NCI-H510A (cell line): ENCODE measurements at places on chromosomes 11 and 22.

- no peak for DNase-seq
Measured at GRCh38 chr22:50360578-50360977, 17.5 kb downstream of the PPP6R2 start.

DNA sequence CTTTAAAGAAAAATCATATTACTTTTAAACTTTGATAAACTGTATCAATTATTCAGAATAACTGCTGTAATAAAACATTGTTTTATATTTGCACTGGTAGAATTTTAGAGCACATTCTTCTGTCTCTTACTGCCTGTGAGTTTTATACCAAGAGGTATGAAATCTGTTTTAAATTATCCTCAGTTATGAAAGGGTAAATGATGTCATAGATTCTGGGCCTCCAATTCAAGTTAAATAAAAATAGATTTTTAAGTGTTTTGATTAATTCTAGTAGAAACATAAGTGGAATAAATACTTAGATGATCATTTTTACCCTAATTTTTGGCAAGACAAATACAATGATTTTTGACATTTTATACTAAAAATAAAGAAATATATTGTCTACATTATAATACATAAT is 93.0 kb downstream of the GUCY1A2 start:
- no peak for DNase-seq

- DNase-seq = no peak
Measured at GRCh38 chr11:95595973-95596489, 193.6 kb downstream of the FAM76B start.

- DNase-seq = no peak
Measured at GRCh38 chr22:40654522-40655167, 18.1 kb upstream of the MRTFA start.

DNA sequence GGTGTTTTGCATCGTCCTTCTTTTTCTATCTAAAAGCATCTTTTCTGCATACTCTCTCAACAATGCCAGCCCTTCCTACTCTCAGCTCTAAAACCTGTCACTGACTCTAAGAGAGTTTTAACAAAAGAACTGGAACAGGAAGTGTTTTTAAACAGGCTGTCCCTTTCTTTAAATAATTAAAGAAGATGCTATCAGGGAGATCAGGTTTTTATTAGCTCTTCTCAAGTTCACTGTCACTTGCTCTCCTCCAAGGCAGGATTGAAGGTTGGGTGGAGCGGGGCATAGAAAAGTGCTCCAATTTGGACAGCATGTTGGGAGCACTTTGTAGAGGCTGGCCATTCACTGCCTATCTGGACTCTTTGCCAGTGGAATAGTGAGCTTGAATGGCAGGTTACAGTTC is 56.4 kb upstream of the BARX2 start:
- DNase-seq = no peak

GRCh38 chr22:37171662-37172061 is 16.4 kb downstream of the C1QTNF6 start:
- DNase-seq = no peak

GRCh38 chr22:37273846-37274225 is 8.5 kb upstream of the CYTH4 start:
- no peak for DNase-seq

DNA sequence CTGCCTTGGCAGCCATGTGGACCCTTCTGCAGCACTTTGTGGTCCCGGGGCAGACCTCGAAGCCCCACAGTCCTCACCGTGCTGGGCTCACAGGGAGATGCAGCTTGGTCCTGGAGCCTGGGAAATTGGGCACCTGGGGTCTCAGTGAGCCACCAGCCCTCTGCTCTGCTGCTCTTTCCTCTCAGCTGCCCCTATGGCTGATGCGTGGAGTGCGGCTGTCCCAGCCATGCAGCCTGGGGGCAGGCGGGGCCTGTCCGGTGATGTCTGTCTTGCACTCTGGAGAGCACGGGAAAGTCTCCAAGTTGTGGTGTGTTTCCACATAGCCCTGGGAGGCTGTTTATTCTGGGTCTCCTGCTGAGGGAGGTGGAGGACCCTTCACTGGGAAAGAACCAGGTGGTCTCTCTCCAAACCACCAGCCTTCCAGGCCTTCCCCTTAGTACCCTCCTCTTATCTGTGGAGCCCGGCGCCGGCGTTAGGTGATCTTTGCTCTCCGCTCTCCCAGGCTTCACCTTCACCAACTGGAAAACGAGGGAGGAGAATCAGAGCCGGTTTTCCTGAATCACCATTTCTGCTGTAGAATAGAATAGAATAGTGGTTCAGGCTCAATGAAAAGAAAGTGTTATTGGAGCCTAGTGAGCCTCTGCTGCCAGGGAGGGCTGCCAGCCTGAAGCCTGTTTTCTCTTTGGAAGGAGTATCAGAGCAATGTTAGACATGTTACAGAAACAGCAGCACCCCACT is 41.2 kb upstream of the GRAMD4 start:
- no peak for DNase-seq

DNA sequence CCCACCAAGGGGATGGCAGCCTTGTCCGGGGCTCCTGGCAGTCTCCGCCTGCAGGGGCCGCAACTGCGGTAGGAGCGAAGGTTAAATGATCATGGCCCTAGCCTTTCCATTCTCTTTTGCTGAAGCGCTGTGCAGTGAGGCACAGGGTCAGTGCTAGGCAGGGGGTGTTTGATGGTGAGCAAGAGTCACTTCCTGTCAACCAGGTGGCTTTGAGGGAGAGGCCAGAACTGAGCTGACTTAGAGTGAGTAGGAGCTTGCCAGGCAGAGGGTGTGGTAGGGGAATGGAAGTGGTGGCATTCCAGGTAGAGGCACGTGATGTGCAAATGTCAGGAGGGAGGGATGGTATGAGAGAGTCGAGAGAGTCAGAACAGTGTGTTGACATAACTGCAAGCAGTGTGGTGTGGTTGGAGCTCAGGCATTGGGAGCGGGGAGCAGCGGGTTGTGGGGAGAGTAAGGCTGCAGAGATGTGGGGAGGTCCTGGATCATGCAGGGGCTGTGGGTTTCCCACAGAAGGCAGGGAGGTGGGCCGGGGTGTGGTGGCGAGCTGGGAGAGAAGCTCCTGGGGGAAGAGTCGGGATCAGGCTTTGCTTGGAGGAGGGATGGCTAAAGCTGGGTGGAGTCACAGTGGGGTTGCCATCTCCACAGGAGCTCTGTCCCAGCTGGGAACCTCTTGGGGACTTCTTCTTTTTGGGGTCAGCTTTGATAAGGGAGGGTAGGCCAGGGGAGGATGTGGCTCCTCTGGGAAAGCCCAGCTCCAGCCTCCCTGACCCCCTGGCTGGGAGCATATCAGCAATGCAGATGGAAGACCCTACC is 33.3 kb downstream of the AMPD3 start:
- DNase-seq = no peak

GRCh38 chr11:58562375-58562800 is 13.3 kb downstream of the LPXN start:
- DNase-seq = no peak

GRCh38 chr11:41868606-41869005 is 409.2 kb upstream of the LRRC4C start:
- no peak for DNase-seq

GRCh38 chr11:105696000-105696399 is 86.1 kb downstream of the GRIA4 start:
- no peak for DNase-seq

DNA sequence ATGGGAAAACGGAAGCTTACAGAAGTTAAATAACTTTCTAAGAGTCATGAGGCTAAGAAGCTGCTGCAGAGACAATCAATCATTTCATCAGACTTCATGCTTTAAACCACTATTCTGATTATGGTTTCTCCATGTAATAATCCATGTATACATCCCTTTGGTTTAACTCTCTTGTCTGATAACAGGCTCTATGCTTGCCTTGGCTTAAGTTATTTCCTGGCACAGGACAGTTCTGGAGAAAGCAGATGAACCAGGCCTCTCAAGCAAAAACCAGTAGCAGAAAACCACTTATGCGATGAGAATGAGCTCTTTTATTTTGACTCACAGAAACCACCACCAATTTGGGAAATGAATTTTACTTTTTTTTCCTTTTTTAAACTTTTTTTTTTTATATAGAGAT is 6.5 kb upstream of the PCF11 start:
- DNase-seq = no peak

DNA sequence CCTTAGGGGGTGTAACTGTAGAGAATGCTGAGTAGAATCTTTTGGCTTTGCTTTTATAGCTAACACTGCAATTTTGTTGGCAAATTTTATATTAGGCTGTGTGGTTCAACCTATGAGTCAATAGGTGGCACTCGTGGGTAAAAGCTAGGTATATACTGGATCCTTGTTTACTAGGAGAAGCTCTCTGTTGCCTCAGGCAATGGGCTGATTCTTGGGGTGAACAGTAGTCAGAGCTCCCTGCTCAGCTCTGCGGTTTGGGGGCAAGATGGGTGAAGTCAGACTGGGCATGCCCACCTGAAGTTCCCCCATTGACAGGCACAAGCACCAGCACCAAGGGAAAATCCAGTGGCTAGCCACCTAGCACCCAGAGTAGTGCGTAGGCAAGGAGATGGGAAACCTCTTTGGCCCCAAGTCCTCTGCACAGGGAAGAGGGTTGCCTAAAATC is 238.7 kb downstream of the FAM181B start:
- peak; percentile 6 for DNase-seq

- DNase-seq = no peak
Measured at GRCh38 chr22:42697542-42698013, 23.1 kb downstream of the A4GALT start.

DNA sequence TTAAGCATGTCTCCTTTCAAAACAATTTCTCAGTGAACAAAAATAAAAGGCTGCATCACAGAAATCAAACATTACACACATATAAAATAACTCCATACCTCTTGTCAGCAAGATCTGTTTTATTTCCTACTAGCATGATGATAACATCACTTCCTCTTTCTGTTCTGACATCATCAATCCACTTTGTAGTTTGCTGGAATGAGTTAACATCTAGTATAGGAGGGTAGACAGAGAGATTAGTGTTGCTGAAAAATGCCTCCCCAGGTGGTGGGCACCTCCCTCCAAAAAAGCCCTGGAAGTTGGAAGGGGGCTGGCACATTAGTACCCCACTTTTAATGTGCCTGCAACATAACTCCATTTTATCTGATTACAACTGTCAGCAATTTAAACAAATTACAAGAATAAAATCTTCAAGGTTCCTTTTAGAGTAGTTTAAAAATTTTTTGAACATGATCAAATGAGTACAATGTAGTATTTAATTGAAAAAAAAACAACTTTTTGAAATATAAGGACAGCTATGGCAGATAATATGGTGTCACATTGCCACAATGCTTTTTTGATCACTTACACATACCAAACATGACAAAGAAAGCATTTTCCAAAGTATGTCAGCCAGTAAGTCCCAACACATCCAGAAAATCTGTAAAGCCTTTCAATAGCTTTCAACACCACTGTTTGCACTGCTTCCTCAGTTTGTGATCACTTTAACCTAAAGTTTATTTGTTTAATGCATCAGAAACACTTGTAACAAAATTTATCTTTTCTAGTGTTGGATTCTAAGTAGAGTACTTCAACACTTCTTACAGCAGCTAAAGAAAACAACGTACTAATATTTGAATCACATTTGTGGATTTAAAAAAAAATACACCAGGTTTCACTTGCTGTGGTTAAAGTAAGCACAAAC is 44.5 kb downstream of the RAB6A start:
- DNase-seq = no peak

DNA sequence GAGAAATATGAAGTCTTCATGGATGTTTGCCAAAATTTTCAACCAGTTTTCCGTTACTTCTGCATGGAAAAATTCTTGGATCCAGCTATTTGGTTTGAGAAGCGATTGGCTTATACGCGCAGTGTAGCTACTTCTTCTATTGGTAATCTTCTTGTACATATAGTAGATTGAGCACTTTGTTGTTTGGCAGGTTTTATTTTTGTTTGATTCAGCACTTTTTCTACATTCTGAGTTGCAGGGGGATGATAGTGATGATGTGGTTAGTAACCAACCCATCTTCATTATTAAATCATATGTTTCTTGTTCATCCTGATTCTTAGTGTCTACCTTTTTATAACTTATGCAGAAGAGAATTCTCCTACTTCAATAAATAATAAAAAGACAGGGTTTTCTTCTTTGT is 121.6 kb downstream of the C11orf65 start:
- DNase-seq = no peak

DNA sequence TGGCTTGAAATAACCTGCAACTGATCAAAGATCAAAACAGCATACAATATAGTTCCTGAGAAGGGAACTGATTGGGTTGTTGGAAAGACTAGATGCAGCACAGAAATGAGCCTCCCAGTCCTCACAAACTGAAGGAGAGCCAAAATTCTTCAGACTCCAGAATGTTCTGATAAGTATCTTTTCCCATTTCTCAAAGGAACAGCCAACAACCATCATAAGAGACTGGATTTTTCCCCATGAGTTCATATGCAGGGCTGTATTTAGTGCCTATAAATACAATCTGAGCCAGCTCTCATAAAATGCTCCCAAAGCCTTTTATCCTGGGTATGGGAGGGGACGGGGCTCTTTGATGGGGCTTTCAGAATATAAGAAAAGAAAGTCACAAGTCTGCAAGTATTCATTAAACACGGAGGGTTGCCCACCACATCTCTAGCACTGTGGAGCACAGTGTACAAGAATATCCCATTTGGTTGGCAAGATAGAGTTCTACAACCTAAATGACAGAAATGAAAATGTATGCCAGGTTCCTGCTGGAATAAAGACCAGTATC is 50.7 kb upstream of the LYVE1 start:
- DNase-seq = no peak

GRCh38 chr11:83205608-83206185 is 12.2 kb downstream of the ANKRD42 start:
- DNase-seq = no peak

GRCh38 chr11:36509201-36509639 is 852 bp downstream of the TRAF6 start:
- DNase-seq = no peak

- no peak for DNase-seq
Measured at GRCh38 chr11:102430158-102430836, 22.3 kb downstream of the TMEM123 start.

- DNase-seq = no peak
Measured at GRCh38 chr11:7894251-7894650, 36.8 kb downstream of the OR10A6 start.

- no peak for DNase-seq
Measured at GRCh38 chr11:69106031-69106811, 49.5 kb upstream of the SMIM38 start.
